ENCODE measurements at places on chromosomes 5 and 9. TPM values are rescaled to one million over a fixed set of nuclear protein-coding genes. Genes with fewer than 3 reads are reported as not detected.

The PTGER4 gene
- 39.6 TPM for total RNA-seq

The VCAN gene
- 0.31 TPM for total RNA-seq

The LRRC19 gene
- total RNA-seq = not detected

The IL4 gene
- total RNA-seq = 6.0 TPM

The IQGAP2 gene
- total RNA-seq = 69.1 TPM

The ELOVL7 gene
- not detected for total RNA-seq

The OR1Q1 gene
- total RNA-seq = not detected

The MATR3 gene
- total RNA-seq = 291 TPM

The DPYSL3 gene
- total RNA-seq = not detected

GRCh38 chr9:13806714-13807113 lies 507.2 kb downstream of the NFIB start:
- DNase-seq = no peak

DNA sequence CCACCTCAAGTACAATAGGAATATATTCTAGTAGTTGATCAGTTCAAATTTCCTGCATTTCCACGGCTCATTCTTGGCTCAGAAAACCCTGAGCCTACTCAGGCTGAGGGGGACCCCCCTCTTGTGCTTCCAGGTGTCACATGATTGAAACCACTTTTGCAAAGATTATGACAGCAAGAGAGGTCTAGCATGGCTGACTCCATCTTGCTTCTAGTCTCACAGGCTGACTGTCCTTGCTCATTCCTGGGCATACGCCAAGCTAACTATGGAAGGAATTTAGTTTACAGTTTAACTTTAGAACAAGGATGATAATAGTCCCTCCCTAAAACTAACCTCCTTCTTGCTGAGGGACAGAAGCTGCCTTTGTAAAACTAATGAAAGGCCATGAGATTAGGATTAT lies 154.1 kb downstream of the SNX18 start:
- no peak for DNase-seq

- no peak for DNase-seq
Measured at GRCh38 chr5:134450374-134450773, 38.7 kb upstream of the CDKN2AIPNL start.

GRCh38 chr5:141747152-141748141 lies 65.4 kb upstream of the ARAP3 start:
- no peak for DNase-seq

DNA sequence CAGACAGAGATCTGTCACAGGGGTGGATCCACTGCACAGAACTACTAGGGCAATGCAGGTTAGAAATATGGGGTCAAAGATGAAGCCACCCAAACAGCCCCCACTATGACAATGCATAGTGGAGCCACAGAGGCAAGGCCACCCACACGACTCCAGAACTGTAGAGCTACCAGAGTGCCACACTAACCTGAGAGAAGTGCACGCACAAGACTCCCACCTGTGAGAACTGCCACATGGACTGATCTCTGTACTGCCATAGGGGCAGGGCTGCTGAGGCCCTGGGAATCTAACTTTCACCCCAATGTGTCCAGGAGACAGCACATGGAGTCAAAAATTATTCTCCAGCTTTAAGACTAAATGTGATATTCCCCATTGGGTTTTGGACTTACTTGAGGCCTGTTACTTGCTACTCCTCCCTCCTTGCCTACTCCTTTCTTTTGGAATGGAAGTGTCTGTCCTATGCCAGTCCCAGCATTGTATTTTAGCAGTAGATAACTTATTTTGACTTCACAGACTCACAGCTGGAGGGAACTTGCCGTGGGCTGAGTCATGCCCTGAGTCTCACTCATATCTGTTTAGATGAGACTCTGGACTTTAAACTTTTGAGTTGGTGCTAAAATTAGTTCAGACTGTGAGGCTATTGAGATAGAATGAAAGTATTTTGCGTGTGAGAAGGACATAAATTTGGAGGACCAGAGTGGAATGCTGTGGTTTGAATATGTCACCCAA lies 853.3 kb downstream of the MAT2B start:
- no peak for DNase-seq

DNA sequence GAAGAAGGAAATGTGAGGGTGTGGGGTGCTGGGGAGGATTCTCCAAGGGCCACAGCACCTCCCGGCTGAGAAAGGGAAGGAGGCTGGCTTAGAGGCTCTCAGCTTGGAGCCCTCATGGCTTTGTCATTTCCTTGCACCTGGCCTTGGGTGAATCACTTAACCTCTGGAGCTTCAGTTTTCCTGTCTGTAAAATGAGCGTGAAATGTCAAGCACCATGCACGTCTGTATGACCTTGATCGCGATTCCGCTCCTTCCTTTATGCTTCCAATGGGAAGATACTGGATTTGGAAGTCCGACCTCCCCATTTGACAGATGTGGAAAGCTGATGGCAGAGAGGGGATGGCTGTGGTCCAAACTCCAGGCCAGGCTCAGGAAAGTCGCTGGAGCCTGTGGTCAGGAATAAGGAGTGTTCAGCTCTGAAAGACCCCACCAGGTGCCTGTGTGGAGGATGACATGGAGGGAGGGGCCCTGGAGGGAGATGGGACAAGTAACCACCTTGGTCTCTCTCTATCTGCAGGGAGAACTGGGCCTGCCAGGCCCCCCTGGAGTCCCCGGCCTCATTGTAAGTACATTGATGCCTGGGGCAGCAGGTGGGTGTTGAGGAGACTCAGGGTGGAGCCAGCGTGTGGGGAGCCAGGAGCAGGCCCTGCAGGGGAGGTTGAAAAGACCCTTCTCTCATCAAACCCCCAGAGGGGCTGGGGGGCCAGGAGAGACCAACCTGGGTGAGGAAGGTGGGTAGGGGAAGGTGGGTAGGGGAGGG lies 66.5 kb downstream of the COL27A1 start:
- no peak for DNase-seq

DNA sequence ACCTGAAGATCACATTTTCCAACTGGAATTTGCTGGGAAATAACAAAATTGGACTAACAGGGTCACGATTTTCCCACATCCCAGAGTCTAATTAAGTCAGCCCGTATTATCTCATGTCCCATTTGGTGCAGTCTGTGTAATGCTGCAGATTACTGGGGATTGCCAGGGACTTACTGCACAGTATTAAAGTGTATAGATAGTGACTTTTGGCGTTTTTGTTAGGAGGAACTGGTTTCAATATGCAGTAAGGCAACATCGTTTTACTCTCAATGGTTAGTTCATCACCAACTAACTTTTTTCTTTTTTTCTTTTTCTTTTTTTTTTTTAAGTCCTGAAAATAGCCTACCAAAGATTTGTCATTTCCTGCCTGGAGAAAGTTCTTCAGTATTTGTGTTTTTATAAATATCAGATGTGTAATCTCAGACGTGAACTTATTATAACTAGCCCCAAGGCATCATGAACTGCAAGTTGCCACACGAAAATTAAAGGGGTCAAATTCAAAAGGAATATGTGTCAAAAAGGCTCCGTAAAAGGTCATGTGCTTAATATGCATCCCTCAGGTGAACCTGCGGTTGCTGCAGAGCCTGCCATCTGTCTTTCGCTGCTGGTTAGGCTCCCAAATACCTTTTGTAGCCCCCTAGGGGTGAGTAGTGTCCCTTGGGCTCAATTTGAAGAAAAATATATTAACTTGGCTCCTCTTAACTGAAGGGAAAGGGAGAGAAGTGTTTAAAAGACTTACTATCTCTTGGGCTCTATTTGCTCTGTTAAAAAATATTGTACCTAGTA lies 176.7 kb upstream of the ADAMTSL1 start:
- no peak for DNase-seq

DNA sequence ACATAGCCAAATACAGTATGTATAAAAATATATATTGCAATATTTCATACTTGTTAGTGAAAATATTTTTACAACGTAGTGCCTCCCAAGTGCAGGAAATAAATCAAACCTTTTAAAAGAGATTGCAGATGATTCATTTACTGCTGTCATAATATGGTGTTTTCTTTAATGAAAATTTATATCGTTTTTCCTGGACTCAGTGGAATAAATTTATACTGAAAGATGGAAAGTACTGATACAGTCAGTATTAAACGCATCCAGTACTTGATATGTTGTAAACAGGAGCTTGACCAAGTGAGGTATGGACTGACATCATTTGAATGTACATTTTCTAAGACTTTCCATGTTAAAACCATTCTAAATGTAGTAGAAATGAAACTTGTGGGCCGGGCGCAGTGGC lies 143.4 kb upstream of the ZNF608 start:
- DNase-seq = no peak

DNA sequence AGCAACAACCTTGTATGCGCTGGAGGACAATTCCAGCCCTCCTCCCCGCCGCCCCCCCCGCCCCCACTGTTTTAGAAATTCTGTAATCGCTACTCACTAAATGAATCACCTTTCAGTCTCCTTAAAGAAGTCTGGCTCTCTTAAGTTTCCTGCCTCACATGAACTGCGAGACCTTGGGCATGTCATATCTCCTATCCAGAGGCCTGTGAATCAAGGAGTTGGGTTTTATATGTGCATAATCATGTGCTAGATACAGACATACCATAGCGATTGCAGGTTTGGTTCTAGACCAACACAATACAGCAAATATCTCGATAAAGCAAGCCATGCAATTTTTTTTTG lies 337 bp upstream of the DMAC1 start:
- no peak for DNase-seq

DNA sequence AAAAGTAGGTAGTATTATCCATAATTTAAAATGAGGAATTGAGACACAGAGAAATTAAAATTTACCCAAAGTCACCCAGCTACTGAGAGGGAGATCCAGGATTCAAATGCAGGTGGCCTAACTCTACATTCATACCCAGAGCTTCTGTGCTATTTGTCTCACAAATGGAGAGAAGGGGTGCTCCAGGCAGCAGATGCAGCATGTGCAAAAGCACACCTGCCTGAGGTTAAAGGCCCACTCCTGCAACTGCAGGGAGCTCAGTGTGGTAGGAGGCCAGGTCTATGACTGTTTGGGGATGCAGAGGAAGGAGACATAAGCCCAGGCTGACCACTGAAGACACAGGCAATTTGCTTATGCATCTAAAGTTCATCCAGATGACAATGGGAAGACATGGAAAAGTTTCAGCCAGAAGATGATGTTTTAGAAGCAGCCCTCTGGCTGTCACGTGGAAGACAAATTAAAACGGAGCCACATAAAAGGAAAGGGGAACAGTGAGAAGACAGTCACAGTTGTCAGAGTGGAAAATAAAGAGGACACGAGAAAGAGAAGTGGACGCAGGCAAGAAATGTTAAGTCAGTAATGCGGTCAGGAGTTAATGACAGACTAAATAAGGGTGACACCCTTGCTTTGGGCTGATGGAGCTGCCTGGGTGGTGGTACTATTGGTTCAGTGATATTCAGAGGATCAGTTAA lies 214.7 kb downstream of the EBF1 start:
- no peak for DNase-seq

GRCh38 chr5:142813220-142813619 lies 43.0 kb downstream of the ARHGAP26 start:
- DNase-seq = no peak

- DNase-seq = no peak
Measured at GRCh38 chr9:90343366-90343765, 299.3 kb downstream of the DIRAS2 start.

GRCh38 chr9:92617195-92617813 lies 52.6 kb downstream of the IPPK start:
- DNase-seq = no peak

DNA sequence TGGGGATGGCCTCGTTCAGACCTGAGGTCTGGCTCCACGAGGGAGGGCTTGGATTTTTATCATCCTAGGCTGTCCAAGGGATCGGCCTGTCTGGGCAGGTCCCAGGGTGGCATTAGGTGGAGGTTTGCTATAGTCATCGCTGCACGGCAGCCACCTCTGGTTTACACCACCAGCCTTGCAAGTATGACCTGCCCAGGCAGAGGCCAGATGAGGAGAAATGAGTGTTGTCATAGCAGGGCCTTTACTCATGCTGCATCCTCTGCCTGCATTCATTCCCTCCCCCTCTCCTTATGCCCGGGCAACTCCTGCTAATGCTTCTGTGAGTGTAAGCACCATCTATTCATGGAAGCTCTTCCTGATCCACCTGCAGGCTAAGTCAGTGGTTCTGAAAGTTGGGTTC lies 15.3 kb upstream of the NDST1 start:
- no peak for DNase-seq

DNA sequence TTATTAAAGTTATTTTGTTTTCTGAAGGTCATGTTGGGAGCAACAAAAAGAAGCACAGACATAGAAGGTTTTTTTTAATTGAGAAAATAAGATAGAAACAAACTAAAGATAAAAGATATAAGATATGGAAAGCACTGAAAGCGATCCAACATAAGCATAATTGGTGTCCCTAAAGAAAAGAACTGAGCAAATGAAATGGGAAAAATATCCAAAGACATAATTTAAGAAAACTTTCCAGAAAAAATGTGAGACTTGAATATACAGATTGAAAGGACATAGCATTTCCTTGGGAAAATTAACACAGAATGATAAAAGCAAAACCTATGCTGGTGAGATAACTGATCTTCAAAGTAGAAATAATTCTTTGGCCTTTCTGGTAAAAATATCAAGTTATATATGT lies 289.3 kb downstream of the KIAA0825 start:
- DNase-seq = no peak

- DNase-seq = no peak
Measured at GRCh38 chr5:99059685-99060084, 130.9 kb upstream of the CHD1 start.

DNA sequence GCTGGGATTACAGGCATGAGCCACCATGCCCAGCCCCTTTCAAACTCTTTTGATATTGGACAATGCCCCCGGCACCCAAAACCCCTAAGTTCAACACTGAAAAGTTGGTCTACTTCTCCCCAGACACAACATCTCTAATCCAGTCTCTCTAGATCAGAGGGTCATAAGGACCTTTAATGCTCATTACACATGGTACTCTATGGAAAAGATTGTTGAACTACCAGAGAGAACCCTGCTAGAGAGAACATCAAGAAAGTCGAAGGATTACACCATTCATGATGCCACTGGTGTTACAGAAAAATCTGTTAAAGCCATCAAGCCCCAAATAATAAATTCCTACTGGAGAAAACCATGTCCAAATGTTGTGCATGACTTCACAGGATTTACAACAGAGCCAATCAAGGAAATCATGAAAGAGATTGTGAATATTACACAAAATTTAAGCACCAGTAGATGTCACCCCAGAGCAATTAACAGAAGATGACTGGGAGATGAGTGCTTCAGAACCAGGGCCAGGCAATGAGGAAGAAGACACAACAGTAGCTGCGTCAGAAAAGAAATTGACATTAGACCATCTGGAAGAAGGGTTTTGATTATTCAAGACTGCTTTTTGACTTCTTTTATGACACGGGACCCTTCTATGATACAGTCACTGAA lies 28.3 kb upstream of the NIPAL4 start:
- DNase-seq = peak; percentile 49

Data from naive thymus-derived CD4-positive, alpha-beta T cell (primary cell).